ENCODE measurements at places on chromosomes 13 and 19.

GRCh38 chr13:54775501-54776191 is 1747.0 kb downstream of the OLFM4 start:
- no peak for DNase-seq

GRCh38 chr13:34085204-34085603 is 267.3 kb downstream of the RFC3 start:
- no peak for DNase-seq

- no peak for DNase-seq
Observed at GRCh38 chr13:98740131-98740530, 12.3 kb downstream of the SLC15A1 start.

GRCh38 chr13:71089056-71089455 is 777.9 kb downstream of the DACH1 start:
- DNase-seq: no peak

DNA sequence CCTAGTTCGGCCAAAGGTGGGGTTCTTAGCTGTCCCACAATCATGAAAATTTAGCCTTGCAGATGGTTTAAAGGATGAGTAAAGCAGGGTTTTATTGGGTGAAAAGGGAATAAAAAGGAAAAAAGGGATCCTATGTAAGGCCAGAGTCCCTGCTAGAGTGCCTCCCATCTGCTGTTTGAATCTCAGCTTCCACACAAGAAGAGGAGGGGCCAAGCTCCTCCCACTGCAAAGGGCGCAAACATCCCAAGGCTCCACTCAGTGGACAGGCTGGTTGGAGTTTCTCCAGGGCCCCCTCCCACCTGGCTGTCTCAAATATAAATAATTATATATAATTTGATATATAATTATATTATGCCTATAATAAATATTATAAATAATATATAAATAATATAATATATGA is 1272.1 kb upstream of the PCDH20 start:
- DNase-seq: no peak
